Naive thymus-derived CD8-positive, alpha-beta T cell (primary cell): ENCODE measurements at places on chromosomes 5 and 9. TPM values are rescaled to one million over a fixed set of nuclear protein-coding genes. Genes with fewer than 3 reads are reported as not detected.

DAPK1 gene
- total RNA-seq: 1.9 TPM

ADCY2 gene
- total RNA-seq: not detected

CNOT8 gene
- 112 TPM for total RNA-seq

GRCh38 chr5:9151684-9152427 lies 394.0 kb downstream of the SEMA5A start:
- DNase-seq: no peak

- DNase-seq: no peak
These were observed 166.1 kb downstream of the ZSWIM6 start for GRCh38 chr5:61498121-61498520.

DNA sequence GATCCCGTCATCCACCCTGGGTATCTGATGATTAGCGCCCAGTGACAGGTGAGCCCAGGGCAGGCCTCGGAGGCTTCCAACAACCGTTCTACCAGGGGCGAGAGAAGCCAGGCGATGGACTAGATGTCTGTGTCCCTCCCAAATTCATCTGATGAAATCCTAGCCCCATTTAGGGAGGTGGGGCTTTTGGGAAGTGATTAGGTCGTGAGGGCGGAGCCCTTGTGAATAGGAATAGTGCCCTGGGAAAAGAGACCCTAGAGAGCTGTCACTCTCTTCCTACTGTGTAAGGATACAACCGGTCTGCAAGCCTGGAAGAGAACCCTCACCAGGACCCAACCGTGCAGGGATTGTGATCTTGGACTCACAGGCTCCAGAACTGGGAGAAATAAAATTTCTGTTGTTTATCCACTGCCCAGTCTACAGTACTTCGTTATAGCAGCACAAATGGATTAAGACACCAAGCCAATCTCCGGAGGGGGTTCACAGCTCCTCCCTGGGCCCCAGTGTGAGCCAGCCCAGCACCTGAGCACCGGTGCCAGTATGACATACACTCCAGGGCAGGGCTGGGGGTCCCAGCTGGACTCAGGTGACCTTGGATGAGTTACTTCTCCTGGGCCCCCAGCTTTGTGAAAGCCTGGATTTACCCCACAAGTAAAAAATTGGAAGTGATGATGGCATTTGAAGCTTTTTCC lies 162.2 kb downstream of the DAB2IP start:
- DNase-seq: no peak

- DNase-seq: no peak
These were observed 46.3 kb downstream of the NNT start for GRCh38 chr5:43649256-43649655.

DNA sequence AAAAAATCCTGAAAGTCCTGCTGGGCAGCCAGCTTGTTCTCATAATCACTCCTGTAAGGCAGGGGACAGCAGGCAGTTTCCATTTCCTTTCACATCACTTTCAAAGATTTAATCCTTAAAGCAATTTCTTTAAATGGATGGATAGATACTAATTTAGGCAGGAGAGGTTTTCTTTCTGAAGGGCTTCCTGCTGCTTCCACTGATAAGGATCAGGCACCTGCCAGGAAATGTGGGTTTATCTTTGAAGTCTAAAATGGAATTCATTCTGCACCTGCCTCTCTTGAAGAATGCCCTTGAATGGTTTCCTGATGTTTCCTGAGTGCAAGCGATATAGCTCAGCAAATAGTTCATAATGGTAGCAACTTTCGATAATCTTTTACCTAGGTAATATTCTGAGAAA lies 64.5 kb downstream of the STARD4 start:
- DNase-seq: no peak

GRCh38 chr5:177332896-177333260 lies 18.6 kb downstream of the LMAN2 start:
- no peak for DNase-seq

- DNase-seq: no peak
These were observed 152.3 kb downstream of the NR3C1 start for GRCh38 chr5:143251190-143251589.
